ENCODE measurements at places on chromosomes 1 and 21.
A peak's percentile ranks its signal among the peaks of the same experiment; 100 is the strongest.

DNA sequence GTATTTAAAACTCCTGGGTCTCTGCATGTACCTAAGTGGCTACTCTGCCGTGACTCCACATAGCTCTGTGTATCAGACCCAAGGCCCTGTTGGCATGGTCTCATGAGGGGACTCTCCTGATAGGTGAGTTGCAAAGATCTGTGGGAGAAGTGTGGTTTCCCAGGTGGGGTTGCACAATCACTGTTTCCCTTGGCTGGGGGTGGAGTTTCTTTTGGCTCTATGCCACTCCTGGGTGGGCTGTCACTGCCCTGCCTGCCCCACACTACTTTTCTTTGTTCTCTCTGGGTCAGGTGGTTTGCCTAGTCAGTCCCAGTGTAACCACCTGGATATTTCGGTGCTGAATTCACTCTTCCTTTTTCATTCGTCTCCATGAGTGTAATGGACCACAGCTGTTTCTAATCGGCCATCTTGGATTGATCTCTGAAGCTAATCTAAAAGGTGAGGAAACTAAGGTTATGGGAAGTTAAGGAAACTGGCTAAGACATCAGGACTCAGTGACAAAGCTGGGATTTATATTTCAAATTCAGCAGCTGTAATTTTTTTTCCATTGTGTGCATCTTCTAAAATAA is 97.1 kb upstream of the CACYBP start:
- DNase-seq: no peak

DNA sequence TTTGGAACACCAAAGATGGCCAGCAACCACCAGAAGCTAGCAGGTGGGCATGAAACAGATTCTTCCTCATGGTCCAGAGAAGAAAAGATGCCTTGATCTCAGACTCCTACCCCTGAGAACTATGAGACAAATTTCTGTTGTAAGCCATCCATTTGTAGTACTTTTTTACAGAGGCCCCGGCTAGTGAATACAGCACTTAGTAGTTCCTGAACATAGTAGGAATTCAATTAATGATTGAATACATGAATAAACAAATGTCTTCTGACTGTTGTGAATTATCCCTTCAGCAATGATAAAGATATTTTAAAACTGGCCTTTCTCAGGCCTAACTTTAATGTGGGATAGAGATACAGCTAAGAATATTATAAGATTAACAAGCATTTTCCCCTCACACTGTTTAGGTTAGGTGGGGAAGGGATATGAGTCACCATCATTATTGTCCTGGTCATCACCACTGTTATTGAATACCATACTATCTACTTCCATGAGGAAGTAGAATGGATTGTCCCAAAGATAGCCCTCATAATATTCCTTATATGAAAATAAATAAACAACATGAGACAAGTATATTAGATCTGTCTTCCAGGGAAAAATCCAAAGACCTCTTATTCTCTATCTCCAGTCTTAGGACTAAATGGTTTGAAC is 51.4 kb downstream of the ADCY10 start:
- no peak for DNase-seq

- no peak for DNase-seq
These were observed 147.0 kb upstream of the ERG start for GRCh38 chr21:38645282-38645681.

DNA sequence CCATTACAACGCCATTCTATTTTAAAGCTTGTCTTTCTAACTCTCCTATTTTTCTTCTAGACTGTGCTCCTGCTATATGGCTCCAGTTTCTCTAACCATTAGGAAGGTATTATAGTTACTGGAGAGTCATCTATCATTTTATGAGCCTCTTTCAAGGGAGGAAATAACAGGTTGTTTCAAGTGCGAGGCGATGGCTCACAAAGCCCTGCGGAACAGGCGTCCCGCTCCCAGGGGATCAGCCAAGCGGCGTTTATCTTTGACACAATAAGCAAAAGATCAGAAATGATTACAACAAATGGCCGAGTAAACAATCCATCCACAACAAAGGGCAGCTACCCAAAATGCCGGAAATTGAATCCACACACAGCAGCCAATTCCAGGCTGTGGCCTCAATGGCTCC is 249.5 kb upstream of the POU3F1 start:
- DNase-seq: no peak

- no peak for DNase-seq
These were observed 8.8 kb downstream of the PGLYRP4 start for GRCh38 chr1:153339802-153340201.

DNA sequence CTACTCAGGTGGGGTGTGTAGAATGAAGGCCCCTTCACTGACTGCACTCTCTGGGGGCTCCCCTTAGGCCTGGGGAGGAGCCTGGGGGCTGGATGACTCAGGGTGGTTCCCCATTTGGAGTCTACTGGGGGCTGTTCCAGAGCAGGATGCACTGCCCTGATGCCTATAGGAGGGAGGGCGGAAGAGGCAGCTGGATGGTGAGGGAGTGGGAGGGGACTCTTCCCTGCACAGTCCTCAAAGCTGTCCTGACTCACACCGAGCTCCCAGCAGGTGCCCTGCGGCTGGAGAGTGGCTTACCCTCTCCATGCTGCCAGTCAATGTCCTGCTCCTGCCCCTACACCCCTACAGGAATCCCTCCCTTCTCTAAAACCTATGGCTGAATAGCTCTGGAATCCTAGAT is 204.4 kb downstream of the TRABD2B start:
- DNase-seq: no peak

DNA sequence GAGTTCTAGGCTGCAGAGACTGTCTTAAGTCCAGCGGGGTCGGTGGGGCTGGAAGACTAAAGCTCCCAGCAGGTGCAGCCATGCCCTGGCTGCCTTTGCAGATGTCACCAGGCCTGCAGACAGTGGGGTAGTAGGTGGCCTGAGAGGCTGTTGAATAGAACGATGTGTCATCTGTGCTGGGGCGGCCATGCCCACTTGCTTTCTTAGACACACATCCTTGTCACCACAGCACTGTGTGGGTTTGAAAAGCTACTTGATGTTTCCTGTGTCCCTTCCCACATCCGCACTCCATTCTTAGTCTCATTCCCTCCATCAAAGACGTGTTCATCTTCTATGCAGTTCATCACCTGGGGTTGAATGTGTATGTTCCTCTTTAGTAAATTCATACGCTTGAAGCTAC is 184.5 kb upstream of the TMEM51 start:
- peak; percentile 7 for DNase-seq

DNA sequence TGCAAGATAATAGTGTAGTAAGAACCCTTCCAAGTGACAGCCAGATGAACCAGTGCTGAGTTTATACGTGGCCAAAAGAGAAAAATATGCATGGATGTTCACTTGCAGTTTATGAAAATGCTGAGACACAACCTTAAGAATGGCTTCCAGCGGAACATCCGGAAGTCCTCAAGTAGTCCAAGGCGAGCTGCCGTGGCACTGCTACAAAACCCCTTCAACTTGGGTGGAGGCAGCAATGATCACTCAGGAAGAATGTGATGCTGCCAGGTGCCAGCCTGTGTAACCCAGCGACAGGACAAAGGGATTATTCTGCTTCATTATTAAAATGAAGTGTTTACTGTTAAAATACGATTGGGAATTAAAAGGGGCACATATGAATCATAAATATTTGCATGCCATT is 179.6 kb downstream of the RUNX1 start:
- DNase-seq: no peak

- no peak for DNase-seq
These were observed 69.2 kb downstream of the TBX15 start for GRCh38 chr1:118918940-118919259.

DNA sequence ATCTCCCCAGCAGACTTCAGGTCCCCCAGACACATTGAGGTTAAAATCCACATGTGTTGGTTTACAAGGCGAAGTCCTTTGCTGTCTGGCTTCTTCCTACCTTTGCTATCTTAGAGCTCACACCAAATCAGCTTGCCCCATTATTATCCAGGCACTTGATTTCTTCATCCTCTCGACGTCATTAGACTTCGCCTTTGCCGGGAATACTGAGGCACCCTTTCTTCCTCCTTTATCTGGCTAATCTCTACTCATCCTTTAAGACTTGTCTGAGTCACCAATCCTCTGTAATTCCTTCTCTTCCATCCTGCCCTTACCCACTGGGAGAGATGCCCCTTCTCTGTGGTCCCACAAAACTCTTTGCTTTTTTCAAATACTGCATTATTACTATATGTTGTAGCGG is 9.2 kb upstream of the XCL2 start:
- DNase-seq: no peak

- no peak for DNase-seq
These were observed 388.5 kb downstream of the LMO4 start for GRCh38 chr1:87717157-87717670.

GRCh38 chr21:45469273-45470086 is 64.5 kb downstream of the COL18A1 start:
- no peak for DNase-seq

DNA sequence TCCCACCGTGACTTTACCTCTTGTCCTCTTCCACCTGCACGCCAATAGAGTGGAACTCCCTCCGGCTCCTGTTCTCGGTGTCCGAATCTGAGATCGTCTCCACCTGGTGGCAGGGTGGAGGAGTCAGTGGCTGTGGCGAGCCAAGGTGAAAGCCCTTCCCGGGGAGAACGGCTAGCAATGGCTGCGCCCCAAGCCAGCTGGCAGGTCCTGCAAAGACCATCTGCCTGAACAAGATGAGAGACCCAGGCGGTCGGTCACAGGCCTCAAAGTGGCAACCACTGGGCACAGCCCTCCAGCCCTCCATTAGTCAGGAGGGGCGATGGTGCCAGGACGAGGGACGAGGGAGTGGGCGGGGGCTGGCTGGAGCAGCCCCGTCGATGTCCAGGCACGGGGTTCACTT is 25.4 kb upstream of the SMIM12 start:
- no peak for DNase-seq

- no peak for DNase-seq
These were observed 14.6 kb upstream of the ADAR start for GRCh38 chr1:154622503-154623039.

DNA sequence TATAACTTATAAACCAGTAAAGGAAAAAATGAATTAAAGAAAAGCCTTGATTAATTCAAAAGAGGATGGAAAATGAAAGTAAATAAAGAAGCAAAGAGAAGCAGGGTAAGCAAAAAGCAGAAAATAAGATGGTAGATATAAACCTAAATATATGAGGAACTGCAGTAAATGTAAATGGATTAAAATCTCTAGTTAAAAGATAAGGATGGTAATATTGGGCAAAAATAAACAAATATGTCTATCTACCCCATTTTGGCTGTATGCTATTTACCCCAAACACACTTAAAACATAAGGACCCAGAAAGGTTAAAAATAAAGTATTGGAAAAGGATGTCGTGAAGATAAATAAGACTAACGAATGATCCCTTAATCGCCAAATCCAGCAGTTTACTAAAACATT is 161.9 kb downstream of the FOXD2 start:
- DNase-seq: no peak

DNA sequence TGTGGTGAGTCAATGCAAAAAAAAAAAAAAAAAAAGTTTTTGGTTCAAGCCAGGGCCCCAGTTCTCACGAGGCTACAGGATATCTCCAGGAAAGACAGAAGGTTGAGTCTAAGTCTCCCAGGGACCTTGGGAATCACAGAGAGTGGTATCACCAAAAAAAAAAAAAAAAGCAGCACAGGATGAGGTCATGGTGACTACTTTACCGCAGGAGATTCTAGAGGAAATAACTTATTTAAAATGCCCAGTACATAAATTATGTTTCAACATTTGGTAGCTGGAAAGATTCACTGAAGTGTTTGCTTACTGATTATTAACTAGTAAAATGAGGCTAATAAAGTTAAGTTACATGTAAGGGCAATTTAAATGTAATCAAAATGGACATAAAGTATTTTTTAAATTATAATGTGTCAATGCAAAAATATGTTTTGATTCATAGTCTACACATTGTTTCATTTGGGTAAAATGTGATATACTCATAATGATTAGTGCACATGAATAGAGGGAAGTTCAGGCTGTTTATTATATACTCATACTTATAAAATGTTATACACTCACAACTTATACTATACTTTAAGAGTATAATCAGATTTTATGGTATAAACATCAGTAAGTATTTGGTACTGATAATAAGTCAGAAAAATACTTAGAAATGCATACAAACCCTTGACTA is 84.1 kb downstream of the PLPPR5 start:
- DNase-seq: no peak

GRCh38 chr1:203371288-203371687 is 20.4 kb upstream of the FMOD start:
- DNase-seq: no peak

DNA sequence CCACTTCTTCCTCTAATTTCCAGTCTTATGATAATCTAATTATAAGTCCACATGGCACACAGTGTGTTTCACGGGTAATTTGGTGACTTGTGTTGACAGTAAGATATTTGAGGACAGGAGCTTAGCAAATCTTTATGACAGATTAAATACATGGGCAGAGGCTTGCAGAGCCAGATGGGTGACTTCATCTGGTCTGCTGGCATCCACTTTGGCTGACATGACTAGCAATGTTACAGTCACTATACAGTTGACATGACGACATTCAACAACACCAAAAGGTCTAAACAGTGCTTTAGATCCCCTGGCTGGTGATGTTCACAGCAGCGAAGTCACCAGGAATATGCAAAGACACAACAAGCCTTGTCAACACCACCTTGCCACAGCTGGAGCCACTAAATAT is 147.2 kb downstream of the ETS2 start:
- no peak for DNase-seq

DNA sequence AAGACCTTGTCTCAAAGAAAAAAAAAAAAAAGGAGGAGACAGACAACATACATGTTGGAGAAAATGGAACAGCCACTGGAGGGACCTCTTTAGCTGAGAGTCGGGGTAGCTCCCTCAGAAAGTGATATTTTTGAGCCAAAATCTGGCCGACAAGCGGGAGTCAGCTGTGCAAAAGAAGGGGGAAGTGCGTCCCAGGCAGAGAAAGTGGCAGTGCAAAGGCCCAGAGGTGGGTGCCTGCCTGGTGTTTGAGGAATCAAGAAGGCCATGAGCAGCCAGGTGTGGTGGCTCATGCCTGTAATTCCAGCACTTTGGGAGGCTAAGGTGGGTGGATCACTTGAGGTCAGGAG is 6.1 kb upstream of the CROCC start:
- no peak for DNase-seq

- DNase-seq: no peak
These were observed 554.2 kb downstream of the NUF2 start for GRCh38 chr1:163875927-163876320.

All from stimulated activated CD8-positive, alpha-beta memory T cell treated with anti-CD3 and anti-CD28 coated beads, Interleukin-4, amount 100 ng/mL, for 1 hour (primary cell).